ENCODE measurements at places on chromosomes 1 and 21. TPM values are rescaled to one million over a fixed set of nuclear protein-coding genes. Genes with fewer than 3 reads are reported as not detected.

The LINGO4 gene
- not detected for total RNA-seq

The SLC35F3 gene
- 0.78 TPM for total RNA-seq

The ITGB2 gene
- total RNA-seq: 9.2 TPM

The MRAP gene
- not detected for total RNA-seq

The LCK gene
- not detected for total RNA-seq

The PLPPR4 gene
- total RNA-seq: 211 TPM

The MRPL39 gene
- total RNA-seq: 32.3 TPM

The HUNK gene
- 9.4 TPM for total RNA-seq

The KCNE2 gene
- total RNA-seq: not detected

DNA sequence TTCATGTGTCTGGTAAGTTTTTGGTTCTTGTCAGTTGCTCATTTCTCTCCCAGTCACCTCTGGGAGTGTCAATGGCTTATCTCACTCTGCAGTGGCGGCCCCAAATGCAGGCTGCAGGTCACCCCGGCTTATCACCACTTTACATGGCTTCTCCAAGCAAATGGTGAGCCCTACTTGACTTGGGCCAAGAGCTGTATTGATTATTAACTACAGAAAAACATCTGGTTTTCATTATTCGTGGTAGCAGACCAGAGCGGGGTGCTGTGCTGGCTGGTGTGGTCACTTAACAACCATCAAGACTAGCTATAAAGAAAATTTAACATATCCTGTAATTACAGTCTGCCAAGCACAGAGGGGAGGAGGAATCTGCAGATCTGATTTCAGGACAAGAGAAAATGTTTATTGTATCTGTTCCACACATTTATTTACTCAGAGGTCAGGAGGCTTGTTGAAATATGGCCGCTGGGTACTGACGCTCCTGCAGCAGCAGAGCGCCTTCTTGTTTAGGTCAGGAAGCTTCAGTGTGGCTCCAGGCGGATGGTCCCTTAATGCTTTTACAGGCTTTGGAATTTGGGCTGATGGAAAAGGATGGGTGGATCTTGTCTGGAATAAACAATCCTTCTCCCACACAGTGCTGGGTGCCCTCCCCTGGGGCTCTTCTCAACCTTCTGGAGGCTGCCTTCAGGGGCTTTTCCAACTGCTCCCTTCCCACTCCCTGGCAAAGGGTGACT lies 87.8 kb downstream of the HLX start:
- DNase-seq: no peak

- no peak for DNase-seq
Measured at GRCh38 chr1:226816576-226816975, 53.8 kb upstream of the PSEN2 start.

DNA sequence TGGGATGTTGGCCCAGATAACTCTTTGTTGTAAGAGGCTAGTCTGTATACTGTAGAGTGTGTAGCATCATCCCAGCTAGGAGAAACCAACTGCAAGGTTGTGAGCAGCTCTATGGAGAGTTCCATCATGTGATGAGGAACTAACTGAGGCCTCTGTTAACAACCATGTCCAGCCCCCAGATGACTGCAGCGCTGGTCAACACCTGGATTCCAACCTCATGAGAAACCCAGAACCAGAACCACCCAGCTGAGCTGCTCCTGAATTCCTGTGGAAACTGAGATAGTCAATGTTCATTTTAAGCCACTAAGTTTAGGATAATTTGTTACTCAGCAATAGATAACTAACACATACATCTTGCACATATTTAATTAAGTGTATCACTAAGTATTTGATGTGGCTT lies 41.6 kb upstream of the SLC2A1 start:
- DNase-seq: no peak

DNA sequence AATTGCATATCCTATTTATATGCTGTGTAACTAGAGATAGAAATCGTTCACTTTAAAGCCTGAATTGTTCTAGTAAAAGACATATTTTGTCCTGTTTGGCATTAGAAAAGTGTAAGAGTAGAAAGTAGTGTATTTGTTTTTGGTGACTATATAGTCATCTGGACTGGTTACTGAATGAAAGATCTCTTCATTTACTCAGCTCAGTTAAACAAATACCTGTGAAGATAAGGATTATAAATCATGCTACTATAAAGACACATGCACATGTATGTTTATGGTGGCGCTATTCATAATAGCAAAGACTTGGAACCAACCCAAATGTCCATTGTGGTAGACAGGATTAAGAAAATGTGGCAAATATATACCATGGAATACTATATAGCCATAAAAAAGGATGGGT lies 125.1 kb downstream of the PLA2G4A start:
- no peak for DNase-seq

DNA sequence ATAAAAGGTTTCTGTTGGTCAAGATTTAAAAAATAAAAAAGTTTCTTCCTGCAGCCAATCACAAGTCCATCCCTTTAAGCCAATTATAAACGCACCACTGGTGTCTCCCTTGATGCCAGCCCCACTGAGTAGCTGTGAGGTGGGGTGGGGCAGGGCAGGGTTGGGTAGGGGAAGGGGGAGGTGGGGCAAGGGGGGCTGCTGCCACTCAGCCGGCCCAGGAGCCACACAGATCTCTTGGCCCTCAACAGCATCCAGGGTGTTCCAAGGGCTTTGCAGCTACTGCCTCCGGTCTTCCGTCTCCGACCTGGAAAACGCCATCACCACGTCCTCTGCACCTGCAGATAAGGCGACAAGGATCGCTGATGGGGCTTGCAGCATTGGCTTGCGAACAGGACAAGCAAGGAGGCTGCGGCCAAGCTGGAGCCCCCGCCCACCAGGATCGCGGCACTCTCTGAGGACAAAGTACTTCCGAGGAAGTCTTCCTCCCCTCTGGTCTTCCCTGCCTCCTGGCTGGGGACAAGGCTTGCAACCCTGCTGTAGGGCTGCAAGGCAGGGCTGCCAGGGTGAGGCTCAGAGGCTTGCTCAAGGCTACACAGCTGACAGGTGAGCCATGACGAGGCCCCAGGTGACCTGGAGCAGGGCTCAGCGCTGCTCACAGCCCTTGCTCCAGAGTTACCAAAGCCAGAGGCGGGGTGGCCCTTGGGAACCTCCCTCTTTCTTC lies 26.8 kb upstream of the CLSTN1 start:
- DNase-seq: no peak

- no peak for DNase-seq
Measured at GRCh38 chr1:215637041-215637573, 70.0 kb downstream of the KCTD3 start.

GRCh38 chr1:196423612-196424011 lies 184.6 kb downstream of the KCNT2 start:
- DNase-seq: no peak

- no peak for DNase-seq
Measured at GRCh38 chr21:42724226-42724920, 71.0 kb downstream of the PDE9A start.

DNA sequence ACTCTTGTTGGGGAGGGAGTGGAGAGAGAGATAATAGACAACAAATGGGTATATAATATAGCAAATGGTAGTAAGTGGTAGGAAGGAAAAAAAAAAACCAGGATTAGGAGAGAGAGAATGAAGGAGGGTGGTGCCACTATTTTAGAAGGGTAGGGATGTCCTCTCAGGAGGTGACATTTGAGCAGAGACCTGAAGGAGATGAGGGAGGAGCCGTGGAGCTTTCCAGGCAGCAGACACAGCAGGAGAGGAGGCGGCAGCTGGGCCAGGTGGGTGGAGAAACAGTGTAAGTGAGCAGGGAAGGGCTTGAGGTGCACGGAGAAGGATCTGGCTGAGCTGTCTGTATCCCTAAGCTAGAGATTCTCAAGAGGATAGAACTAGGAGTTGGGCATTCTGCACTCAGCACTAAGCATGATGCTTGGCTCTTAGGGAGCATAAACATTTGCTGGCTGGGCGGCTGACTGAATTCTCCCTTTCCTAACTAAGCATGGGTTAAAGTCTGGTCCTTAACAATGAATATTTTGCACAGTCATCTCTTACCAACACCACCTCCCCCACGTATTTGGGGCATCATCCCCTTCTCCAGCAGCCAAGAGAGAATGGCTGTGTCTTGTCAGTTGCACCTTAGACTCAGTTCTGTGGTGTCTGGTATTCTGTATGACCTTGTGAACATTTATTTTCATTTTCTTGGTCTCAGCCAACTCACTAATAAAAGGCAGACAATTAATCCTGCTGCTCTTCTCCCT lies 27.6 kb upstream of the SARS1 start:
- DNase-seq: peak; percentile 46

GRCh38 chr1:38000529-38001455 lies 4.5 kb downstream of the FHL3 start:
- no peak for DNase-seq

GRCh38 chr1:33899746-33900145 lies 35.9 kb downstream of the HMGB4 start:
- DNase-seq: no peak

DNA sequence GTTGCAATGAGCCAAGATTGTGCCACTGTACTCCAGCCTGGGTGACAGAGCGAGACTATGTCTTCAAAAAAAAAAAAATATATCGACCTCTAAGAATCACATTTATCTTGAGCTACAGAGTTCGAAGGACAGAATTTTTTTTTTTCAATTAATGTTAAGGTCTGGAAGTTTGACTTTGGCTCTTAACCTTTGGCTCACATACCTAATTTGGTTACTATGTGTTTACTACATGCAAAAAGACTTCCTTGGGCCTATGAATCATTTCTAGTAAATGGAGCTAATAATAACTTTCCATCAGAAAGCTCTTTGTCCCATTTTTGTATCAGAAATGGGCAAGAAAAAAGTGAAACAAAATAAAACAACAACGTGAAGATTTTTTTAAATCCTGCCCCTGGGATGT lies 351.2 kb downstream of the SMYD3 start:
- DNase-seq: no peak

DNA sequence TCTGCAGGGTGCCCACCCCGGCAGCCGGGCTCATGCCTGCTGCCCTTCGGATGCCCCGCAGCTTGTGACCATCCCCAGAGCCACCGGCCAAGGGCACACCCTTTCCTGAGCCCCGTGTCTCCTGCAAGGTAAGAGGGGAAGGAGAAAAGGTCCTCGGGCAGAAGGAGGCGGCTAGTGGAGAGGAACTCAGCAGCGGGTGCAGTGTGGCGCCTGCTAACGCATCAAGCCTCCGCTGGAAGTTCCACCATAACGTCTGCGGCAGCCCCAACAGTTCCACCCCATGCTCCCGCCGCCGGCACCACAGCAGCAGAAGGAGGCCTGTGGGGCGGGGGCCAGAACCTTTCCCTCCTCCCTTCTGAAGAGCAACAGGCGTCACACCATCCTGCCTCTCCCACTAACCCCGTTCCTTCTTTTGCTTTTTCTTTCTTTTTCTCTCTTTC lies 990 bp downstream of the VWA5B1 start:
- no peak for DNase-seq

DNA sequence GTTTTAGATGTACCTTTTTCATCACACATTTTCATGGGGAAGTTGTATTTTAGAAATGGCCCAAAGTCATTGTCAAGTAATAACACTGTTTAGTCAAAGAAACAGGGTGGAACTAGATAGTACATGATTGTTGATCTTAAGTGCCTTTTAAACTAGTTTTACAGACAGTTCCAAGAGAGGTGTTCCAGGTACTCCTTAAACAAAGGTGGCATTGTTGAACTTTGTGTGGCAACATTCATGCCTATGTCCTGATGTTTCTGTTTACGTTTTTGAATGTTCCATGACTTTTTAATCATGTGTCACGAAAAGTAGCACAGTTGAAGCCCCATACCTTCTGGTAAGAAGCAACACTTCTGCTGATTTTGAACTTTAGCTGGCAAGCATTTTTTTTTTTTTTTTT lies 9.1 kb upstream of the SH3D21 start:
- DNase-seq: no peak
